ENCODE measurements at places on chromosomes 6 and 20. TPM values are rescaled to one million over a fixed set of nuclear protein-coding genes. Genes with fewer than 3 reads are reported as not detected.
A peak's percentile ranks its signal among the peaks of the same experiment; 100 is the strongest.

DNA sequence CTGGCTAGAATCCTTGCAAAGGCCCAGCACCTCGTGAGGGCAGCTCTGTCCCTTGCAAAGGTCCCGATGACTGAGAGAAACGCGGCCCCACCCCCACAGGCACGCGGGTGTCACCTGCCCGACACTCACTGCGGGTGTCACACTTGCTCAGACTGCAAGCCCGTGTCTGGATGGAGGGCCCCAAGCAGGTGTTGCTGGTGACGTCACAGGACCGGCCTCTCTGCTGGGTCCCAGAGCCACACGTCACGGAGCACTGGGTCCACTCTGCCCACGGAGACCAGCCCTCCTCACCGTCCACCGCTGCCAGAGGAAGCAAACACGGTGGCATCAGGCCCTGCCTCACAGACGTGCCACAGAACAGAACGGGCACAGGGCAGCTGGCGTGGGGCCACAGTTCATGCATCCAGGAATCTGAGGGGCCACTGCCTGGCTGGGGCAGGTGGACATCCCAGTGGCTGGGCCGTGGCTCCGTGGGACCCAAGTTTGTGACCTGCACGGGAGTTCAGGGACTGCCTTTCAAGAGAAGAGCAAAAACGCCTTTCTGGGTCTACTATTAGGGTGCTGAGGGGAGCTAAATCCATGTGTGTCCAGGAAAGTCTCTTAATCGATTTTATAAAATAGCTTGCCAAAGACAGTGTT, 16.0 kb downstream of the THBS2 start:
- no peak for DNase-seq
- H3K4me1 ChIP-seq: no peaks in the 10 kb centered on the region
- H3K27ac ChIP-seq: no peak overlapping the region
- H3K36me3 ChIP-seq: no peaks in the 10 kb centered on the region
- no peaks in the 10 kb centered on the region for H3K27me3 ChIP-seq

POM121L2 gene
- not detected for total RNA-seq

DNA sequence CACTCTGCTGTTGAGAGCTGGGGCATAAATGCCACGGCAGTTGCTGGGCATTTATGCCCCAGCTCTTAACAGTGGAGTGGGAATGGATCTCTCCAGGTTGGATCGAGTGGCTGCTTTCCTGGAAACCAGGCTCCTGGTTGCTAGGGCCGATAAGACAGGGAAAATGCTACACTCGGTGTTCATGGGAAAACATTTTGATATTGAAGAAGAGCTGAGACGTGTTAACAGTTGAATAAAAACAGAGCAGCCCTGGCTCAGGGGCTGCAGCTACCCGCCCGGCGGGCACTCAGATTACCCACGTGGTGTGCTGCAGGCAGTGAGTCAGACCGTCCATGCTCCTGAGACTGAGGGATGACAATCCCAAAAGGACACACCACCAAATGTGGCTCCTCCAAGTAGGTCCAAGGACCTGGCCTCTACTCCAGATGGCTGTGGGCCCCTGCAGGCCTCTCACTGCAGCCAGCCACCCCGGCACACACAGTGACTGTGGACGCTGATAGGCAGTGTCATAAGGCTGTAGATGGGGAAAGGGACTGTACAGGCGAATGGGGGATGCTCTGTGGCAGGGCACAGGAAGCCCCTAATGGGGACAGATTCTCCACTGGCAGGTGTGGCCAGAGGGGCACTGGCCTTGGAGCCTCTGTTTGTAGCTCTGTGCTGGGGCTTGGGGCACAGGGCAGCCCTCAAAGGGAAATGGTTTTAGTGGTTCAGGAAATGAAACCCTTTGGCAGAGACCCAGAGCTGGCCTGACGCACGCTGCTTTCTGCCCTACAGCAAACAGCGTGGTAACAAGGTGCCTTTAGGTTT, 237.8 kb downstream of the LY86 start:
- peak; percentile 64 for DNase-seq
- no peak overlapping the region for H3K4me3 ChIP-seq
- peak overlapping the region; percentile 61 for H3K27ac ChIP-seq
- H3K4me1 ChIP-seq: peaks cover 13% of the 10 kb centered on the region

DNA sequence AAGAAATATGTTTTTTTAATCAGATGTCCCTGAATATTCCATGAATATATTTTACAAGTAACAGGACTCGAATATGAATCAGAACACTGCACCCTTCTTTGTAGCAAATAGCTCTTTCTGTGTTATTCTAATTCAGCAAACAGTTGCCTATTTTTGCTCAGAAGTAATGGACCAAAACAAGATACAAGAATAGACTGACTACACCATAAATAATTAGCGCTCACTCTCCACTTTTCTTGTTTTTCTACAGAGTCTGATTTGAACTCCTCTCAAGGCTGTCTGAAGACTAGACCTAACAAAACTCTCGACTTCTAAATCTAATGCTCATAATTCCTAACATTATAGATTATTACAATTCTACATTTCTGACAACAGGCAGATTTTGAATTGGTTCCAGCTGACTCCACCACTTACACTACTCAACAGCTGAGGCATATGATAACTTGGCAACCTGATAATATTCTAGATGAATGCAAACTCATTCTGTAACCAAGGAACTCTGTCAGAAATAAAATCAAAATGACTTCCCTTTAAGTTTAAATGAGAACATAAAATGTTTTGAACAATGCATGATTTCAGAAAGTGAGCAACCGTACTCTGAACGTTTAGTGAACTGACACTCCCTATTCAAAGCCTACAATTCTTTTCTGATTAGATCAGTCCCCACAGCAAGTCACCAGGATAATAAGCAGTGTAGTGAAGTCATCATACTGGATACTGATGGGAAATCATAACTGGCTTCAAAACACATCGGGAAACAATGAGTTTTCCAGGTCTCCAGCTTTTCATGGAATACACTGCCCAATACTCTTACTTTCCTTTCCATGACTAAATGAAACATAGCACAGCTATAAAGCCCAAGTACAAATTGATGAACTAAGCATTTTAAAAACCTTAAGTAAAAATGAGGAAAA, 114.2 kb upstream of the BEND6 start:
- no peak overlapping the region for H3K4me3 ChIP-seq
- H3K27me3 ChIP-seq: no peaks in the 10 kb centered on the region
- no peak for DNase-seq
- H3K4me1 ChIP-seq: peaks cover 4% of the 10 kb centered on the region

- no peak overlapping the region for H3K27ac ChIP-seq
- H3K4me3 ChIP-seq: no peak overlapping the region
- H3K27me3 ChIP-seq: no peaks in the 10 kb centered on the region
These were observed 34.3 kb downstream of the COL12A1 start for GRCh38 chr6:75171567-75171966.

DNA sequence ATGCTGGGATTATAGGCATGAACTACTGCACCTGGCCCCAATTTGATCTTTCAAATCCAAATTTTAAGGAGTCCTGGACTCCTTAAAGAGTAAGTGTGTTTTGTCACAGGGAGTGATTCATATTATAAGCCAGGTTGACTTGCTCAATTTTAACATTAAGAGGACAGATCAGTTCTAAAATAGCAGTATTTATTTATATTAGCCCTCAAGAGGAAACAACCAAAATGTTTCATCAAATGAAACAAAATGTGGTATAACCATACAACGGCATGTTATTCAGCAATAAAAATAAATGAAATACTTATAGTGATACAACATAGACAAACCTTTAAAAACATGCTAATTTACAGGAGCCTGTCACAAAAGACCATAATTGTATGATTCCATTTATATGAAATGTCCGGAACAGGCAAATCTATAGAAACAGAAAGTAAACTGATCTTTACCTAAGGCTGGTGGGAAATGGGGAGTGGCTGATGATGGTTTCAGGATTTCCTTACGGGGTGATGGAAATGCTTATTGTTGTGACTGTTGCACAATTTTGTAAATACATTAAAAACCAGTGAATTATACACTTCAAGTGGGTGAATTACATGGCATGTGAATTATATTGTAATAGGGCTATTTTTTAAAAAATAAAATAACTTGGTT, 637.4 kb downstream of the MMUT start:
- DNase-seq: no peak
- H3K4me1 ChIP-seq: no peaks in the 10 kb centered on the region
- no peaks in the 10 kb centered on the region for H3K27me3 ChIP-seq
- no peak overlapping the region for H3K27ac ChIP-seq

DNA sequence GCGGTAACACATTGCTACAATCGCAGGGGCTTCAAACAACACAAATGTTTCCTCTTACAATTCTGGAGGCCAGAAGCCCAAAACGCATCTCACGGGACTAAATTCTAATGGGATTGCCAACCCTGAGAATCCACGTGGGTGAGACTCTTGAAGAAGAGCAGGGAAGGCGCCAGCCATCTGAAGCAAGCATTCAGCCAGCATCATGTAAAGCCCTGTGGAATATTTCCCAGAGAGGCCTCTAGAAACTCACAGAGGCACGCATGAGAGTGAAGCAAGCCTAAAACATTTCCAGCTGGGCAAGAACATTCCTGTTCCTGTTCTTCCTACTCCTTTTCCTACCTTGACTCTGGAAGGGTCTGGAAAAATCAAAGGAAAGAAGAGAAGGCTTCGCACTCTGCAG, 19.6 kb upstream of the FNDC1 start:
- no peak for DNase-seq
- H3K4me3 ChIP-seq: no peak overlapping the region
- no peaks in the 10 kb centered on the region for H3K4me1 ChIP-seq
- no peaks in the 10 kb centered on the region for H3K36me3 ChIP-seq

GRCh38 chr6:105321207-105321606, 81.7 kb downstream of the PREP start:
- DNase-seq: no peak
- peaks cover 5% of the 10 kb centered on the region for H3K36me3 ChIP-seq
- H3K4me3 ChIP-seq: no peak overlapping the region
- H3K27ac ChIP-seq: no peak overlapping the region
- H3K4me1 ChIP-seq: peaks cover 2% of the 10 kb centered on the region
- H3K27me3 ChIP-seq: no peaks in the 10 kb centered on the region

HLA-DQA1 gene
- total RNA-seq: 19.6 TPM

ISM1 gene
- 98.4 TPM for total RNA-seq

- peak overlapping the region; percentile 79 for H3K27ac ChIP-seq
- no peaks in the 10 kb centered on the region for H3K36me3 ChIP-seq
- H3K4me1 ChIP-seq: peaks cover 12% of the 10 kb centered on the region
- H3K27me3 ChIP-seq: no peaks in the 10 kb centered on the region
- H3K4me3 ChIP-seq: peak overlapping the region; percentile 98
These were observed 782 bp upstream of the PCMTD2 start for GRCh38 chr20:64254571-64255360.

PLCB1 gene
- 14.1 TPM for total RNA-seq

DNA sequence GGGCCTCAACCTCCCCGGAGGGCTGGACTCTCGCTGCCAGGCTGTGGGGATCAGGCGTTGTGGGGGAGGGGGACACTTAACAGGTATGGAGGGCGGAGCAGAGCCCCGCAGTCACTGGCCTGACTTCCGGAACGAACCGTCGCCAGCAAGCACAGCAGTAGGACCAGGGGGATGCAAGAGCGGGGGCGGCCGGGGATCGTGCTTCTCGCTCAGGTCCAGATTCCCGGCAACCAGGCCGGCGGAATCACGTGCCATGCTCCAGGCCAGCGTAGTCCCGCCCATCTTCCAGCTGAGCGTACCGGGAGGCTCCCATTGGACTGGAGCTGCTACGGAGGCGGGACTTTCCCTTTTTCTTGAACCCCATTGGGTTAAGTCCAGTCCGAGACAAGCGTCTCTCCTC, 10.0 kb upstream of the POU5F1 start:
- no peaks in the 10 kb centered on the region for H3K27me3 ChIP-seq
- H3K4me1 ChIP-seq: no peaks in the 10 kb centered on the region
- no peak overlapping the region for H3K4me3 ChIP-seq

- no peaks in the 10 kb centered on the region for H3K4me1 ChIP-seq
- no peaks in the 10 kb centered on the region for H3K27me3 ChIP-seq
- H3K36me3 ChIP-seq: no peaks in the 10 kb centered on the region
- H3K4me3 ChIP-seq: no peak overlapping the region
- H3K27ac ChIP-seq: no peak overlapping the region
- no peak for DNase-seq
These were observed 224.9 kb downstream of the CDH4 start for GRCh38 chr20:61476956-61477355.

- no peaks in the 10 kb centered on the region for H3K27me3 ChIP-seq
- no peak overlapping the region for H3K4me3 ChIP-seq
- no peaks in the 10 kb centered on the region for H3K36me3 ChIP-seq
These were observed 38.2 kb upstream of the PMEPA1 start for GRCh38 chr20:57747861-57748481.

DNA sequence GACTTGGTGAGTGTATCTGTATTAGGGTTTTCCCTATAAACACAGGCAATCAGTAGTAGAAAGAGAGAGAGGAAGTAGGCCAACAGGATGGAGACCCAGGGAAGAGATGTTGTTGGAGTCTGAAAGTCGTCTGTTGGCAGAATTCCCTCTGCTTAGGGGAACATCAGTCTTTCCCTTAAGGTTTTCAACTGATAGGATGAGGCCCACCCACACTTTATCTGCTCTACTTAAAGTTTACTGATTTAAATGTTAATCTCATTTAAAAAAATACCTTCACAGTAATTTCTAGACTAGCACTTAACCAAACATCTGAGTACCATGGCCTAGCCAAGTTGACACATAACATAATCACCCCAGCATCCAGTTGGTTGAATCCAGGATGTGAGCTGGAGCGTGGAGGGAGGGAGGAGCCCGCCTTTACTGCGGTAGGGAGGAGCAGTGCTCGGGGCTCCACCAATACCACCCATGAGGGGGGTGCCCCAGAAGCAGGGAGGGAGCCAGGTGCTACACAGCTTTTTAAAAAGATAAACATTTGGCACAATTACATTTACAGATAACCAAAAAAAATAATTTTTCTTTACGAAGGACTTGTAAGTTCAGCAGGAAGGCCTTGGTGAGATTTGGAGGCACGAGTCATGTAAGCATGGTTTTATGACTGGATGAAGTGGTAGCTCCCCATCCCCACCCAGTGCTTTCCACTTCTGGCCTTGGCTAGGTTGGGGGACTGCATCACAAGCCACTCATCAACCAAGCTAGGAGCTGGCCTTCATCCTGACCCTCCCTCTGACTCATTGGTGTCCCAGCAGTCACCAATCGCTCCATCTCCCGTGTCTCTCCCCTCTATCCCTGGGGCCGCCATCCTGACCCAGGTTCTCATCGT, 18.4 kb upstream of the SNX9 start:
- no peak overlapping the region for H3K4me3 ChIP-seq
- no peak for DNase-seq
- H3K27ac ChIP-seq: no peak overlapping the region
- no peaks in the 10 kb centered on the region for H3K36me3 ChIP-seq
- no peaks in the 10 kb centered on the region for H3K4me1 ChIP-seq
